ENCODE measurements at places on chromosomes 2 and 18. TPM values are rescaled to one million over a fixed set of nuclear protein-coding genes. Genes with fewer than 3 reads are reported as not detected.

DNA sequence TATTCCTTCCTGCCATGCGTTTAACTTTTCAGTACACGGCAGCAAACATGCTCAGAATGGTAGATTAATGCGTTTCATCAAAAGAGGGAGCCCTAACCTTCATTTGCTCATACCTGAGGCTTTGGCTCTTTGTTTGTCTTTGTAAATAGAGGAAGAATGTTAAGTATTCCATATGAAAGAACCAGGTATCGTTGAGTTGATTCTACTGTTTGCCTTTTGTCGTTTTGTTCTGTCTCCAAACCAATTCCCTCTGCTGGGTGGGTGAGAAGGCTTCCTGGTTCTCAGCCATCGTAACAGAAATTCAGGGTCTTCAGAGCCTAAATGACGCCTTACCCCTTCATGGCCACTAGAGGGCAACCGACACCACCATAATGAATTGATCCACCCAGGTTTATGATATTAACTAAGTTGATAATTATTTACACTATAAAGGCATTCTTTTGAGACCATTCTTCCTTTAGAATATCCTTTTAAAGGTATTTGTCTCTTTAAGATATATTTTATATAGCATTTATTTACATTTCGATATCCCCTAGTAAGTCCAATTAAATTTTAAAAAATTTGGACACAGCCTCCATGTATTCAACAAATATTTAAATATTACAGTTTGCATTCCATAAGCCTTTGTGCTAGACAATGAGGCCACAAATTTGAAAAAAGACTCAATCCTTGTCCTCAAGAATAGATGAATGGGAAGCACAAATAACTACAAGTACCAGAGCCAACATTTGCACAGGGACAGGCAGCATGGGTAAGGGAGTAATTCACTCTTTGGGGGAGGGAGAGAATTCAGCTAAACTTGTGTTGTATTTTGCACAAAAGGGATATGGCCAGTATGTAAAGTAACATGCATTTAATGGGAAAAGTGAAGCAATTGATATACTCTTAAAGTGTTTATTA lies 48.1 kb downstream of the TIMM21 start:
- H3K27me3 ChIP-seq: no peaks in the 10 kb centered on the region
- no peak overlapping the region for H3K27ac ChIP-seq
- no peak for DNase-seq
- peaks cover 12% of the 10 kb centered on the region for H3K4me1 ChIP-seq
- no peaks in the 10 kb centered on the region for H3K36me3 ChIP-seq

DNA sequence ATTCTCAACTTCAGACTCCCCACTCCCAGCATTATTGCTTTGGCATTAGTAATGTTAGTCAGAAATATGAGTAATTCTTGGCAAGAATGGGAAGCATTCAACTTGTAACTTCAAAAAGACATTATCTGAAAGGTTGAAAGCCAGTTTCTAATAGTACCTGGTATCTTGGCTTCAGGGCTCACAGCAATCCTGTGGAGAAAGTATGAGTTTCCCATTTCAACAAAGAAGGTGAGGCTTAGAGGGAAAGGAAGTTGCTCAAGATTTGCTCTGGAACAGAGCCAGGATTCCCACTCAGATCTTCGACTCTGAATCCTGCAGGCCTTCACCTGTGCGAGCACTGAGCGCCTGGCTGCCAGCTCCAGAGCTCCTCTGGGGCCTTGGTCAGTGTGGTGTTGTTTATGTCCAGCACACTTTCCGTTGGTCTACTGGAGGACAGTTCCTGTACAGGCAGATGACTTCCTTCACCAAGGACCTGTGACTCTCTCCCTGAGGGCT lies 136.1 kb downstream of the MCFD2 start:
- H3K4me1 ChIP-seq: peaks cover 20% of the 10 kb centered on the region
- no peaks in the 10 kb centered on the region for H3K27me3 ChIP-seq
- no peak overlapping the region for H3K4me3 ChIP-seq
- H3K36me3 ChIP-seq: no peaks in the 10 kb centered on the region
- no peak for DNase-seq

GRCh38 chr2:44886414-44886813 lies 55.1 kb upstream of the SIX3 start:
- H3K4me3 ChIP-seq: no peak overlapping the region
- no peak for DNase-seq
- H3K27me3 ChIP-seq: peaks cover 36% of the 10 kb centered on the region
- H3K4me1 ChIP-seq: no peaks in the 10 kb centered on the region

The RAX gene
- total RNA-seq: not detected

GRCh38 chr2:191653667-191654391 lies 24.1 kb upstream of the NABP1 start:
- no peak overlapping the region for H3K27ac ChIP-seq
- no peak for DNase-seq
- no peak overlapping the region for H3K4me3 ChIP-seq
- H3K36me3 ChIP-seq: no peaks in the 10 kb centered on the region
- no peaks in the 10 kb centered on the region for H3K4me1 ChIP-seq

- H3K4me3 ChIP-seq: no peak overlapping the region
- no peak for DNase-seq
- no peaks in the 10 kb centered on the region for H3K36me3 ChIP-seq
Measured at GRCh38 chr18:11271954-11272353, 122.6 kb upstream of the PIEZO2 start.
